ENCODE measurements at places on chromosomes 4 and X.

GRCh38 chr4:8045909-8046308, 106.2 kb upstream of the AFAP1 start:
- no peak for DNase-seq

GRCh38 chr4:45897946-45898585, 225.8 kb downstream of the GABRG1 start:
- no peak for DNase-seq

GRCh38 chr4:152479428-152480026, 56.4 kb downstream of the FBXW7 start:
- DNase-seq, result no peak

DNA sequence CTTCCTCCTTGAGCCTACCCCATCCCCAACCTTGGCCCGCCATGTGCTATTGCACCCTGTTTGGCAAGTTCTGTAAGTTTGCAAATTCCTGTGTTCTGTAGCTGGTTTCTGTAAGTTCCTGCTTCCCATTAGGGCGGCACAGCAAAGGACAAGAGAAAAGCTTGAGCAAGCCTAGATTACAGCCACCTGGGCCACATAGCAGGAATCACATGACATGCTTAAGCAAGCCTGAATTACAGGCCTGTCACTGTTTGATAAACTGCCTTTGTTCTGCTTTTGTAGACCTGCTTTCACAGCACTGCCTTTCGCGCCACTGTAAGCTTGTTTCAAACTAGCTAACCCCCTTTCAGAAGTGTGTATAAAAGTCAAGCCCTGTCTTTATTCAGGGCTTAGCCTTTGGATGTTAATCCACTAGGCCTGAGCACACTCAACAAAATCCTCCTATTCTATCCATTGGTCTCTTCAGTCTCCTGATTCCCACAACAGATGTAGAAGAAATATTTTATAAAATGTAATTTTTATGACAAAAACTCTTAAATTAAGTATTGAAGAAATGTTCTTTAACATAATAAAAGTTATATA, 906.8 kb upstream of the NDST4 start:
- no peak for DNase-seq

DNA sequence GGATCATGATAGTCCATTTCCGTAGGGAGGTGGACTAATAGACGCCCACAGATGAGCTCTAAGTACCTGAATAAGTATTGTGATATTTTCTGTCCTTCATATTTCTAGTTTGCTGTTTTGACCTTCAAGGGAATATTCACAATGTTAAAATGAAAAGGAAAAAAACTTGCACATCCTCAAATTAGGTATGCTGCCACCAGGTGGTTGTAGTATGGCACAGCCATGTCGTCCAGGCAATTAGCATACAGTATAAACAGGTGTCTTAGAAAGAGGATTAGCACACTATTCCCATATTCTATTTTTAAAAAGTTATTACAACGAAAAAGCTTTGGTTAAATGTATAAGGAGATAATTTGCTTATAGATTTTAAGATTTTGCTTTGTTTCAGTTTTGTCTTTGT, 802.0 kb downstream of the RPA4 start:
- DNase-seq, result peak; percentile 3

GRCh38 chr4:149897783-149898182, 82.1 kb upstream of the IQCM start:
- peak; percentile 39 for DNase-seq

DNA sequence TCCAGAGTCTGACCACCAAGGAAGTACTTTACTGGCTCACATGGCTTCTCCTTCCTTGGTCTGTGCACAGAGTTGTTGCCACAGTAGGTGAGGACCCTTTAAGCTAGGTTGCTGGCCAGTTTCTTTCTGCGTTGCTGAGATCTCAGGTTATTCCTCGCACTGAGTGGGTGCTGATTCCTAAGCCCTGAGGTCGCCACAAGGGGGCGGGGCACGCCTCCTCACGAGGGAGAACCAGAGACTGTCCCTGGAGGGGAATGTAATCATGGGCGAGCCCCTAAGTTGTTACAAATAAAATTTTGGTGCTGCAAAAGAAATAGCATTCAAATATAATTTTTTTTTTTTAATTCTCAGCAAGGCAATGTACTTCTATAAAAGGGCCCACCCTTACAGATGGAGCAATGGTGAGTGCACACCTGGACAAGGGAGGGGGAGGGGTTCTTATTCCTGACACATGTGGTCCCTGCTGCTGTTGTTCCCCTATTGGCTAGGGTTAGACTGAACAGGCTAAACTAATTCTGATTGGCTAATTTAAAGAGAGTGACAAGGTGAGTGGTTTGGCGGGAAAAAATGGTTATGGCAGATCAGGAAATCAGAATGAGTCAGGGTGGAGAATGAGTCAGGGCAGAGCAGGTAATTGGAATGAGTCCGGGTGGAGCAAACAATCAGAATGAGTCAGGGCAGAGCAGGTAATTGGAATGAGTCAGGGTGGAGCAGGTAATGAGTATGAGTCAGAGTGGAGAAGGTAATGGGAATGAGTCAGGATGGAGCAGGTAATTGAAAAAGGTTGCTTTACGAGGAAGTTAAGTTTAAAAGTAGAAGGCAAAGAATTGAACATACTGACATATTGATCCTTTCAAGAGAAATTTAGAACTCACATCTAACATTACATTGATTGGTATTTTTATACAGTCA, 107.5 kb downstream of the VSIG4 start:
- no peak for DNase-seq

GRCh38 chr4:24993551-24994080, 37.1 kb downstream of the LGI2 start:
- DNase-seq, result no peak

GRCh38 chr4:158778712-158779111, 9.9 kb downstream of the FNIP2 start:
- peak; percentile 32 for DNase-seq

DNA sequence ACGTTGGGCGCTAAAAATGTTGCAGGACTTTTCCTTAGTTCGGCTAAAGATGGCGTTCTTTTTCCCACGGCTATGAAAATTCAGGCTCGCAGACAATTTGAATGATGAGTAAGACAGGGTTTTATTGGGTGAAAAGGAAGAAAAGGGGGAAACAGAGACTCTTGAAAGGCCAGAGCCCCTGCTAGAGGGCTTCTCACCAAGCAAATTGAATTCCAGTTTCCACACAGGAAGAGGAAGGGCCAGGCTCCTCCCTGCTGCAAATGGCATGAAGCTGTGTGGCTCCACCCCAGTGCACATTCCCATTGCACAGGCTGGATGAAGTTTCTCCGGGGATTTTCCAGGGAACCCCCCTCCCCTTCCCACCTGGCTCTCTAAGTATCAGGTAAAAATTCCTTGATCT, 210.9 kb downstream of the KLHL4 start:
- DNase-seq, result no peak

DNA sequence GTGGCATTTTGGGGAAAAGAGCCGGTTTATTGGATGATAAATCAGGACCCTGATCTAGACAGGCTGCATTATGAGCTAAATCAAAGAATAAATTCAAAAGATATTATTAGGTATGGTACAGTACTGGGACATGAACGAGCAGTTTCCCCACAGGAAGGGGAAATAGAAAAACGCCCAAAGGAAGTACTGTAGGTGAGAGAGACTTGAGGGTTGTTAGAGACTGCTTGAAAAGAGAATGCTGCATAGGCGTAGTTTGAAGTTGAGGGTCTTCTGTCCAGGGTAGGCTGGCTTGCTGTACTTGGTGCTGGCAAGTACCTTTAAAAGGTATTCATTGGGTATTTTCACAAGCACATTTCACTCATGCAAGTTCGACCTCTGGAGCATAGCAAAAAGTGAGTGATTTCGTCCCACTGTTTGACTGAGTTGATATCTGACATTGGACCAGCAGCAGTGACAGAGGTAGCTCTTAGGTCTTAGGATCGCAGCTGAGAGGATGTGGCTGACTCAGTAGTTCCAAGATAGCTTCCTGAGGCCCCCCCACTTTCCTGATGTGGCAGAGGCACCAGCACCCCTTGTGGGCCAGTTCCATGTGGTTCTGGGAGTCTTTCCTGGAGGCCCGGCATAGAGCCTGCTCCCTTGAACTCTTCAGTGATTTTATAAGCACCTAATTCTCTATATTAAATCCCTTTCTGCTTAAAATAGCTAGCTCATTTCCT, 64.3 kb downstream of the TMEM131L start:
- no peak for DNase-seq

DNA sequence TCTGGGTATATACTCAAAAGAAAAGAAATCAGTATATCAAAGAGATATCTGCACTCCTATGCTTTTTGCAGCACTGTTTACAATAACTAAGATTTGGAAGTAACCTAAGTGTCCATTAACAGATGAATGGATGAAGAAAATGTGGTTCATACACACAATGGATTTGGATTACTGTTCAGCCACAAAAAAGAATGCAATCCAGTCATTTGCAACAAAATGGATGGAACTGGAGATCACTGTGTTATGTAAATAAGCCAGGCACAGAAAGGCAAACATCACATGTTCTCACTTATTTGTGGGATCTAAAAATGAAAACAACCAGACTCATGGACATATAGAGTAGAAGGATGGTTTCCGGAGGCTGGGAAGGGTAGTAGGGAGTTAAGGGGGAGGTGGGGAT, 17.6 kb upstream of the NXT2 start:
- DNase-seq, result no peak

- DNase-seq, result no peak
Observed at GRCh38 chr4:88759895-88760290, 62.3 kb upstream of the NAP1L5 start.

GRCh38 chr4:43048570-43048969, 156.1 kb downstream of the GRXCR1 start:
- no peak for DNase-seq

- peak; percentile 8 for DNase-seq
Observed at GRCh38 chr4:12724510-12724909, 759.6 kb downstream of the RAB28 start.

DNA sequence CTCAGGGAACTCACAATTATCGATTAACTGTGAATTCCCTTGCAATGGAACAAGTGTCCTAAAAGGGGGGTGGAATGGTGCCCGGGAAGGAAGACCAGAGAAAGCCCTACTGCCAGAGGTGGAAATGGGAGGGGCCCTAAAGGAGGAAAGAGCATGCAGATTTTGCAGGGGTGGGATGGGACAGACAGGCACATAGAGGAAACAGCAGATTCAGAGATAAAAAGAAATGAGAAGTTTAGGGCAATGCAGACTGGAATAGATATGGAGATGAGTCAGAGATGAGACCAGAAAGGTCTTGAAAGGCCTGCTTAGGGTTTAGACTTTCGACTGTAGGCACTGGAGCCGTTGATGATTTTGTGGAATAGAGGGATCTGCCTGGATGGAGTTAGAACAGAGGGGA, 57.4 kb upstream of the PITX2 start:
- DNase-seq, result no peak

DNA sequence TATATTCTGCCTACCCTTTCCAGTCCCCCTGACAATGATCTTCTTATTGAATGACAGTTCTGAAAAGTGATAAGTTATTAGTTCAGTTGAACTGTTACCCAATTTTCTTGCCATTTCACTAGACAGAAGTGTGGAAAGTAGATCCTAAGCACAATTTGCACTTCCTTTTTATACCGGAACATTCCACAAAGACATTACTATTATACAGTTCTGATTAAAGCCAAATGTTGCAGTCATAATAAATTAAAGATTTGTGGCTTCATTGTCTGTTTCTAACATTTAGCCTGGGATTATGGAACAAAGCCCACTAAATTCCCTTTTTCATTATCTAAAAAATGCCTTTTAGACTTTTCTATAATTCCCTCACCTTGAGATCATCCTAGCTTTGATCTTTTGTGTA, 13.8 kb downstream of the SH3BGRL start:
- no peak for DNase-seq

DNA sequence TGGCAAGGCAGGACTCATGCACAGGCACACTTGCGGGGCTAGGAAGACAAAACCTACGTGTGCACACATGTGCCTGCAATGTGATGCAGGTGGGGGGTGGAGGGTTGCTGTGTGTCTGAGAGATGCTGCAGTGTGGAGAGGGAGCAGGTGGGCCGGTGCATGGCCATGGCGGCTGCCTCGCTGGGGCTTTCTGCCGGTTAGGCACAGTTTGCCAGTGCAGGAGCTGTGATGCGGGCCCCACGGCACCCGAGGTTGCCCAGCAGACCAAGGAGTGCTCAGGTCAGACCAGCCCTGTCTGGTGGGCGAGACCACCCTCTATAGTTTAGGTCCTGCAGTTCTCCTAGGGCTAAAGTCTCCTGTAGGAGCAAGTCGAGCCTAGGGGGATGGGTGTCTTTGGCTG, 4.4 kb upstream of the AFM start:
- DNase-seq, result no peak

- peak; percentile 60 for DNase-seq
Observed at GRCh38 chr4:140743194-140743931, 12.8 kb downstream of the TBC1D9 start.

- peak; percentile 37 for DNase-seq
Observed at GRCh38 chr4:110364911-110365520, 110.9 kb upstream of the ENPEP start.

GRCh38 chr4:165096776-165097175, 15.9 kb downstream of the TMEM192 start:
- DNase-seq, result peak; percentile 50

DNA sequence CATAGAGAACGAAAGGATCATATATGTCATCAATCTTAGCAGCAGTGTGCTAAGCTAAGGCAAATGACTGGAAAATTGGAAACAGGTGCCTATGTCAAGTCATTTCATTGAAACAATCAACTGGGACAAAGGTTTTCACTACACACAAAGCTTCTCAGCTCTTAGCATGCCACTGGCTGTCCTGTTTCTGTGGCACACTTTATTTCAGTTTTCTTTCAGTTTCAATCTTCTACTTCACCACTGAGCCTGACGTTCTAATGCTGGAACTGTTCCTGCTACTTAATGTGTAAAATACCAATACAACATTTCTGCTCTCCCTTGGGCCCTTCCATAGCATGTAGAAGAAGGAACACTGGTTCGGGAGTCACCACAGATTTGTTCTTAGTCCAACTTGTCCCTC, 378.3 kb upstream of the FMR1 start:
- no peak for DNase-seq

DNA sequence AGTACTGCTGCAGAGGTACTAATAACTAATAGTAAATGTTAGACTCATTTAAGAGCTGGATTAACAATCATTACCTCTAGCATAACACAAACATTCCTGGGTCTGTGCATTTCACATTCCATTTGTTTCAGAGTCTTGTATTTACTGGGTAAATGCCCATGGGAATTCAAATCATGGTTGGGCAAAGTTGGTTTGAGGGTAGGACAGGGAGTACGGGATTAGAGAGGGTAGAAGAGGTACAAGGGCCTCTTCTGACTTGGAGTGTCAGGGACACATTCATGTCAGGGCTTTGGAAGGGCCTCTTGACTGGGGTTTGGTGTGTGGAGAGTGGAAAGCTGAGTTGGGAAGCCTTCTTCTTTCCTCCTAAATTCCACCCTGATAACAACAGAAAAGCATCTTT, 65.9 kb downstream of the WWC2 start:
- DNase-seq, result no peak

All from tongue (tissue), 3 donors.